ENCODE measurements at places on chromosomes 4 and X.

DNA sequence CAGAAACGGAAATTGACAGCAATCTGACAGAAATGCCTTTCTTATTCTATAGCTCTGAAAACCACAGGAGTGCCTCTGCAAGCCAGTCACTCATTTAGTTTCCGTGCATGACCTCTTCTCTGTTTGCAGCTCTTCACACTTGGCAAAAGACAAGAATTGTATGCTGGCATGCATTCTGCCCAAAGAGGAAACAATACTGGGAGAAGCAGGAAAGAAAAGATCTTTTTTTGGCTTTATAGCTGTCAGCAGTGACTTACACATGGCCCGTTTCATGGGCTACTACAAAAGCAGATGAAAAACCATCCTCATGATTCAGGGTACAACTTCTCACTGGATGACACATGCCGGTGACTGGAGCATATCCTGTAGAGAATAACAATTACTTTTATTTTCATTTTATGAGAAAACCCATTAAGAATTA lies 249.4 kb downstream of the ADAMTS3 start:
- DNase-seq: no peak

DNA sequence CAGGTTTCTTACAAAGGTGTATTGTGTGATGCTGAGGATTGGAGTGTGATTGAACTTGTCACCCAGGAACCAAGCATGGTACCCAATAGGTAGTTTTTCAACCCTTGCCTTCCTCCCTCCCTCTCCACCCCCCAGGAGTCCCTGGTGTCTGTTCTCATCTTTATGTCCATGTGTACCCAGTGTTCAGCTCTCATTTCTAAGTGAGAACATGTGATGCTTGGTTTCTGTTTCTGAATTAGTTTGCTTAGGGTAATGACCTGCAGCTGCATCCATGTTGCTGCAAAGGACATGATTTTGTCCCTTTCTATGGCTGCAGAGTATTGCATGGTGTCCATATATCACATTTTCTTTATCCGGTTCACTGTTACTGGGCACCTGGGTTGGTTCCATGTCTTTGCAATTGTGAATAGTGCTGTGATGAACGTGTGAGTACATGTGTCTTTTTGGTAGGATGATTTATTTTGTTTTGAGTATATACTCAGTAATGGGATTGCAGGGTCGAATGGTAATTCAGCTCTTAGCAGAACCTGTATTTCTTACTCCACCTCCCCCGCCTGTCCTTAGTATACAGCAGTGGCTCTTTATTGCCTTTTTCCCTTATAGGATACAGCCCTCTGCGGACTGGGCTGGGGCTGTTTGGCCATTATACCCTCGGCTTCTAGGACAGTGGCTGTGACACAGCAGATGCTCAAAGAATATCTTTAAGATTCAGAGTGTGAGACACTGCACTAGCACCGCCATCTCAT lies 145.4 kb downstream of the PTTG2 start:
- DNase-seq: no peak

GRCh38 chr4:35653451-35653850 lies 590.9 kb downstream of the ARAP2 start:
- DNase-seq: no peak

DNA sequence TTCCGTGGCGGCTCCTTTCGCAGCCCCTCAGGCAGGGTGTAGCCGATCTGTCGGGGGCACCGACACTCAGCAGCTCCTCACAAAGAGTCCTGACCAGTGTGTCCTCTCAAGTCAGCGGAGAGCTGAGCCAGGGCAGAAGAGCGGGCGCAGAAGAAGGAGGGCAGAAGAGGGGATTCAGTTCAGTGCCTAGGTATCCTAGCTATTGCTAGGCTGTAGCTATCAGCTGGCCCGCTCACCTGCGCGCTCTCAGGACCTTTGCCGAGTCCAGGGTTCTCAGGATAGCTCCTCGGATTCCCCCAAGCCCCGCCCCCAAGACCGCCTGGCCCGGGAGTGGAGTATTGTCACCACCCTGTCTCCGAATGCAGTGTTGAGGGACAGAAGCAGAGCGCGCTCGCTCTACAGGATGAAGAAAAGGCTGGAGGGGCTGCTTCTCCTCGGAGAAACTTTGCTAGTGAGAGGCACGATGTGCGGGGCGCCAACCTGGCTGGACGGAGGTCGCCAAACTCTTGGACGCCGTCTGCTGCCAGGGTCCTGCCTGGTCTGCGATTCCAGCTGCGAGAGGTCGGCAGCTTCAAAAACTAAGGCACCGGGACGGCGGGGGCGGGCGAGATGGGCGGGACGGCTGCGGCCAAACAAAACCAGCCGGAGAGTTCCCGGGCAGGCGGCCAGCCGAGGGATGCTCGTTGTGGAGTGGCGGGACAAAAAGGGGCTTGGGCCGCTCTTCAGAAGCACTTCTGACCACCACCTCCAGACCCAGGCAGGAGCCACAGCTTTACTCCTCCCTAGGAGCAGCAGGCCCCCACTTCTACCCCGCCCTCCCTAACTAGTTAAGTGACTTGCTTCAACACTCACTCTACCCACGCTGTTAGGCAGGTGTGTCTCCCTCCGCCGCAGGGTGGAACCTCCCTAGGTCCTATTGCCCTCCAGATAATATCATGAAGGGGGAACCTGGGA lies at the start of gene XKRX:
Gene XKRX, minus strand, starts transcription at position 258 of the 954 bp plus-strand sequence. CDS start 613 bp downstream, outside the sequence.
- DNase-seq: no peak
